ENCODE measurements at places on chromosomes 2 and 18.

DNA sequence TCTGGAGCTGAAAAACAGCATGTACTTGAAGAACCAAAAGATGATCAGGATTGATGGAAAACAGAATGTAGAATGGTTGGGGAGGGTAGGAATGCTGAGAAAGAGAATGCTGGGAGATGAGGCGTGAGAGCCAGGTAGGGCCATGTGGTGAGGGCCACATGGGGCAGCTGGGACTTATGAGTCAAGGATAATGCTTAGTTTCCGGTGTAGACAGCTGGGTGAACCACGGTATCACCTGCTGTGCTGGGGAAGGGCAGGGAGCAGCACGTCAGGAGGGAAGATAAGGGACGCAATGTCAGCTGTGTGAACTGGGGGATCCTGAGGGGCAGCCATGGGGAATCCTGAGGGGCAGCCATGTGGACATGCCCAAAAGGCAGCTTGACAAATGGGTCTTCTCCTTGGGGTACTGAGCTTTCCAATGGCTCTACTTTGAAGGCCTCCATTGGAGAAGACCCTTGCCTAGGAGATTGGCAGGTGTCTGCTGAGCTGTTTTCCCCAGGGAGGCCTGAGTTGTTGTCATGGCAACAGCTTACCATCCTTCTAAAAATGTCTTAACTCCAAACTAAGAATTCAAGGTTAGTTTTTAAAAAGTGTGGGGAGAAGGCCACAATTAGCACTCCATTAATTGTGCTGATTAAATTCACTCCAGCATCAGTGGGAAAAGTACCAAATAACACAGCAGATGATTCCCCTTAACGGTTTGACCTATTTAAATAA, 51.1 kb downstream of the MTHFD2 start:
- no peak for DNase-seq

DNA sequence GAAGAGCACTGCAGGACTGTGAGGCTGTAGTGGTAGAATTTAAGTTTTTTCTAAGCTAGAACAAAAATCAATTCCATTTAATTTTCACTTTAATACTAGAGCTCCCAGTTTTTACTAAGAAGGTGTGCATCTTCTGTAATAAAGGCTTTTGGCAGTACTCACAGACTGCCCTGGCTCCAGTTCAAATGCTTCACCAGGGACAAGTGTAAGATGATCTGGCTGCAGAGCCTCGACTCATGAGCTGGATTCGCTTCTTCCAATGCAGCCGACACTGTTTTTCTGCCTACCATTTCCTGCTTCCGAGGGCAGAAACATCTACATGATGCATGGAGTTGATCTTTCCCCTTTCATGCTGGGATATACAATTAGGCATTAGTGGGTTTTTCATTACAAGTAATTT, 87.0 kb downstream of the FARSB start:
- no peak for DNase-seq

DNA sequence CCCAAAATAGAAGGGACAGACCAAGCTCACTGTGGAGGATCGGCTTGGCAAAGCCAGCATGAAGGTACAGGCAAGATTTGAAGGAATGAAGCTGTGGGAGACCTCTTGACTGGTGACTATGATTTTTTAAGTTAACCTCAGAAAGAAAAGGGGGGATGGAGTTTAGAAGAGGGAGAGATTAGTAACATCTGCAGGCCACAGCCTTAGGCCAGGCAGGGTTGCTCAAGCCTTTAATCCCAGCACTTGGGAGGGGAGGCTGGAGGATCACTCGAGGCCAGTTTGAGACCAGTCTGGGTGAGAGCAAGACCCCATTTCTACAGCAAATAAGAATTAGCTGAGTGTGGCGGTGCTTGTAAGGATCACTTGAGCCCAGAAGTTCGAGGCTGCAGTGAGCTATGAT, 46.6 kb downstream of the ZNF532 start:
- DNase-seq, result no peak

- DNase-seq, result peak; percentile 53
These were observed 86.0 kb downstream of the OSBPL6 start for GRCh38 chr2:178280244-178280852.

DNA sequence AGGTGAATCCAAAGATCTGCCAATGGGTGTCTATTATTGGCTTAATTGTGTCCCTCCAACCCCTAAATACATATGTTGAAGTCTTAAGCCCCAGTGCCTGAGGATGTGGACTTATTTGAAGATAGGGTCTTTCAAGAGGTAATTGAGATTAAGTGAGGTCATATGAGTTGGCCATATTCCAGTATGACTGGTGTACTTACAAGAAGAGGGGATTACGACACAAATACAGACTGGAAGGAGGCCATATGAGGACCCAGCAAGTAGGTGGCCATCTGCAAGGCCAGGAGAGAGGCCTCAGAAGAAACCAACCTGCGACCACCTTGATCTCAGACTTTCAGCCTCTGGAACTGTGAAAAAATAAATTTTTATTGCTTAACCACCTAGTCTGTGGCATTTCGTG, 121.1 kb upstream of the FN1 start:
- DNase-seq, result no peak

Data from CD4-positive, alpha-beta T cell treated with Interleukin-10 for 1 hour (primary cell).